GM23338 (cell line): ENCODE measurements at places on chromosomes 1 and 21. TPM values are rescaled to one million over a fixed set of nuclear protein-coding genes. Genes with fewer than 3 reads are reported as not detected.

The MX2 gene
- total RNA-seq = 8.1 and 9.2 TPM in 2 replicates

The RIPPLY3 gene
- 2.5 and 2.6 TPM in 2 replicates for total RNA-seq

The LAX1 gene
- total RNA-seq = not detected in 2 replicates

The HES4 gene
- 2.3 and 4.8 TPM in 2 replicates for total RNA-seq

The AKNAD1 gene
- total RNA-seq = not detected in 2 replicates

The OR2G3 gene
- total RNA-seq = not detected in 2 replicates

The CYP4A11 gene
- not detected in 2 replicates for total RNA-seq

GRCh38 chr1:151293093-151293492, 11.0 kb downstream of the ZNF687 start:
- H3K4me3 ChIP-seq = no peak overlapping the region
- H3K27ac ChIP-seq = no peak overlapping the region
- H3K27me3 ChIP-seq = no peaks in the 10 kb centered on the region
- peaks cover 6% of the 10 kb centered on the region for H3K36me3 ChIP-seq

GRCh38 chr1:230054092-230054749, 12.8 kb upstream of the GALNT2 start:
- DNase-seq = no peak
- H3K4me1 ChIP-seq = no peaks in the 10 kb centered on the region
- no peak overlapping the region for H3K27ac ChIP-seq
- H3K4me3 ChIP-seq = no peak overlapping the region
- no peaks in the 10 kb centered on the region for H3K27me3 ChIP-seq

DNA sequence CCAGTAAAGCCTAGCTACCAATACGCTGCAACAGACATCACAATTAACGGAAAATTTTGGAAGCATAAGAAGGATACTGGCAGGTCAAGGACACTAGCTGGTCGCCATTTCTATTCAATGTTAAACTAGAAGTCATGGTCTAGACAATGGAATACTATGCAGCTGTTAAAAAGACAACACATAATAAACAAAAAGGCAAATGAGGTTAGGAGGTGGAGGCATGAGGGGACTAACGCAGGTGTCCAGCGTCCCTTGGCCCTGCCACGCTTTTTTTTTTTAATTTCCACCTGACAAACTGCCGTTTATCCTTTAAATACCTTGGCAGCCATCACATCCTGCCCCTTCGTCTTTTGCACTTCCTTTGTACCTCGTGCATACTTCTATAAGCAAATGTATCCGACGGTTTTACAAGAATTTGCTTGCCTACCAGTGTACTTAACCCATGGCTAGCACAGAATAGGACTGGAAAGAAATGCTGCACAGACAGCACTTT, 698 bp upstream of the SLC22A15 start:
- H3K27ac ChIP-seq = peak overlapping the region; percentile 56
- no peak for DNase-seq
- H3K4me3 ChIP-seq = peak overlapping the region; percentile 63
- no peaks in the 10 kb centered on the region for H3K36me3 ChIP-seq
- H3K4me1 ChIP-seq = peaks cover 27% of the 10 kb centered on the region

- no peak for DNase-seq
- no peaks in the 10 kb centered on the region for H3K4me1 ChIP-seq
- no peaks in the 10 kb centered on the region for H3K27me3 ChIP-seq
- no peaks in the 10 kb centered on the region for H3K36me3 ChIP-seq
- no peak overlapping the region for H3K4me3 ChIP-seq
These were observed 41.0 kb upstream of the SCAF4 start for GRCh38 chr21:31772674-31773555.

GRCh38 chr1:159068886-159069285, 7.7 kb downstream of the AIM2 start:
- DNase-seq = no peak
- H3K27ac ChIP-seq = no peak overlapping the region
- no peaks in the 10 kb centered on the region for H3K36me3 ChIP-seq

DNA sequence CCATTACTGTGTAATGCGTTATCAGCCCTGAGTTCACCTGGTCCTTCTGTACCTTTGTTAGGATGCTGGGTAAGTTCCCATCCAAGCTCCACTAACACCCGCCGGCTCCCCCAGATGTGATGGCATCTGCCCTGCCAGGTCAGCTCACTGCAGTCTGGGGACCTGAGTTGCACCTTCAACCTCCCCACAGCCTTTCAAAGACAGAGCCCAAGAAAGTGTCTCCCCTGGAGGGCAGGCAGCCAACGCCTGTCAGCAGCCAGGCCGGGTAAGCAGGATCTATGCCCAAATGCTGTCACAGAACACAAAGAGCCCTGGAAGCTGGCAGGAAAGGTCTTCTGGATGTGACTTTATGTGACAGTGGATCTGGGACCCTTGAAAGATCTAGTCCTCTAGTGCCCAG, 13.7 kb downstream of the MRAP start:
- no peak overlapping the region for H3K27ac ChIP-seq
- H3K4me3 ChIP-seq = no peak overlapping the region
- DNase-seq = no peak
- peaks cover 22% of the 10 kb centered on the region for H3K36me3 ChIP-seq
- no peaks in the 10 kb centered on the region for H3K27me3 ChIP-seq

DNA sequence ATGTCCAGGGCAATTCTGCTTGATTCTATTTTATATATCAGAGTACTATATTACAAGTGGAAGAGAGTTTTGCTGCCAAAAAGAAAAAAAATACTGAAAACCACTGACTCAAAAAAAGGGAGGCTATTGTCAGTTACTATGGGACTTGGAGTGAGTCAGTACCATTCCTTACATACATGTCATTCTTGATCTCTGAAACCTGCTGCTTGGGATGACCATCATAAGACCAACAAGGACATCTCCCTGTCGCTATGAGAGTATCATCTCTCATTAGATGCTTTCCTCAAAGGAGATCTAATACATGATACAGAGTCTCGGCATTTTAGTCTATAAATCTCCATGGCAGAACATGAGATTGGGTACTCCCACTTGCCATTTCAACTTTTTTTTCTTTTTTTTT, 11.8 kb upstream of the INPP5B start:
- no peak overlapping the region for H3K27ac ChIP-seq
- DNase-seq = no peak
- no peaks in the 10 kb centered on the region for H3K27me3 ChIP-seq
- no peak overlapping the region for H3K4me3 ChIP-seq
- H3K4me1 ChIP-seq = no peaks in the 10 kb centered on the region

DNA sequence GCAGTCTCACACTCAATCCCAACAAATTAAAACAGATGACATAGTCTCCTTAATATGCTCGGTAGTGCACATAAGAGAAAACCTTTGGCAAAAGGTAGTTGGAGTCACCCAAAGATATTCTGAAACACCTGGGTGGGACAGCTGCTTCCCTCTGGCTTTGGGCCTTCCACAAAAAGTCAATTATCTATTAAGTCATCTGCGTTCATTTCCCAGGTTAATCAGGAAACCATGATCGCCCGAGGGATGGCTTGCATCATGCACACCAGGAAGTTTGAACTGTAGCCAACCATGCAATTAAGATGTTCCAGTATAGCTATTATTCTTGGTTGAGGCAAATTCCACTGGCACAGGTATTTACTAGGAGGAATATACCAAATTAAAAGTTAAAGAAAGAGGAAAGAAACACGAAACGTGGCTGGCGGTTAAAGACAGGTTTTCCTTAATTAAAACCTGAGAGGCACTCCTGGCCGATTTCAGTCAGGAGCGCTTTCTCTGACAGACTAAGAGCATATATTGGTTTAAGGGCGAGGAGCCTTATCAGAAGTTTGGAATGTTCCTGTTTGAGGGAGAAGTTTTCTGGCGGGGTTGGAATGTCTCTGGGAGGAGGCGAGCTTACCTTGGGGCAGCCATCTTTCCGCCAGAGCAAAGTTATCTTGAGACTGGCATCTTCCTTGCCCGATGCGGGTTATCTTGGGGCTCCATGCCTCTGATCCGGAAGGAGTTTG, 19.9 kb downstream of the CLDN17 start:
- no peaks in the 10 kb centered on the region for H3K27me3 ChIP-seq
- no peak for DNase-seq

GRCh38 chr21:45574081-45574501, 31.9 kb upstream of the SLC19A1 start:
- no peaks in the 10 kb centered on the region for H3K4me1 ChIP-seq
- H3K27me3 ChIP-seq = no peaks in the 10 kb centered on the region
- DNase-seq = no peak
- no peaks in the 10 kb centered on the region for H3K36me3 ChIP-seq
- no peak overlapping the region for H3K4me3 ChIP-seq
- no peak overlapping the region for H3K27ac ChIP-seq

DNA sequence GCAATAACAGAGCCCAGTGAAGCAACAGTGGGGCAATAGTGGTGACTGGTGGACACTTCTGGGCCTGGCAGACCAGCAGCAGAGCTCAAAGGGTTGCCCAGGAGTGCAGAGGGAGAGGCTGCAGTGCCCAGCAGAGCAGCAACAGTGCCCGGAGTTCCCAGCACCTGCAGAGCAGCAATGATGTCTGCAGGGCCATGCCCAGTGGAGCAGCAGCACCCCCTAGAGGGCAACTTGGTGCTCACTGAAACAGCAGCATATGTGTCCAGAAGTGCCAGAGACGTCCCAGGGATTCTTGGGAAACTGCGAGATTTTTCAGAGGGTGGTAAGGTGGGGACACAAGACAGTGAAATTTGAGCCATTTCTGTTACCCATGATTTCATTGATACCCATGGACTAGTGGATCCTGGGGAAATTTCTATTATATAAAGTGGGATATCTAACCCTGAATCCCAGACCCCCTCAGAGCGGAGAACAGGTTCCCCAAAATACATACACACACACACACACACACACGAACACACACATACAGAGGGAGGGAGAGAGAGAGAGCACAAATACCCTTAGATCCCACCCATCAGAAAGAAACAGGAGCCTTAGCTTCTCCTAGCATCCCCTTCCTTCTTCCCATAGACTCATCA, 156.9 kb upstream of the GJB5 start:
- no peak overlapping the region for H3K27ac ChIP-seq
- DNase-seq = peak; percentile 90
- H3K27me3 ChIP-seq = no peaks in the 10 kb centered on the region
- no peak overlapping the region for H3K4me3 ChIP-seq

DNA sequence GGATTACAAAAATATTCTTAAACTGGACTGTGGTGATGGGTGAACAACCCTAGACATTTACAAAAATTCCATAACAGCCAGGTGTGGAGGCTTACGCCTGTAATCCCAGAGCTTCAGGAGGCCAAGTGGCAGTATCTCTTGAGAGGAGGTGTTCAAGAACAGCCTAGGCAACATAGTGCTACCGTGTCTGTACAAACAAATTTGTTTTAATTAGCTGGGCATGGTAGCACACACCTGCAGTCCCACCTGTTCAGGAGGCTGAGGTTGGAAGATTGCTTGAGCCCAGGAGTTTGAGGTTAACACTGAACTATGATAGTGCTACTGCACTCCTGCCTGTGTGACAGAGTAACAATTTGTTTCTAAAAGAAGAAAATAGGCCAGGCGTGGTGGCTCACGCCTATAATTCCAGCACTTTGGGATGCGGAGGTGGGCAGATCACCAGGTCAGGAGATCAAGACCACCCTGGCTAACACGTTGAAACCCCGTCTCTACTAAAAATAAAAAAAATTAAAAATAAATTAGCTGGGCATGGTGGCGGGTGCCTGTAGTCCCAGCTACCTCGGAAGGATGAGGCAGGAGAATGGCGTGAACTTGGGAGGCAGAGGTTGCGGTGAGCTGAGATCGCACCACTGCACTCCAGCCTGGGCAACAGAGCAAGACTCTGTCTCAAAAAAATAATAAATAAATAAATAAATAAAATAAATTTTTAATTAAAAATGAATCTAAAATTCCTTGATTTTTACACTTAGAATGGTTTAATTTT, 37.1 kb downstream of the ARID4B start:
- no peaks in the 10 kb centered on the region for H3K36me3 ChIP-seq
- H3K4me3 ChIP-seq = no peak overlapping the region
- H3K4me1 ChIP-seq = peaks cover 32% of the 10 kb centered on the region
- H3K27ac ChIP-seq = no peak overlapping the region
- no peak for DNase-seq
- H3K27me3 ChIP-seq = no peaks in the 10 kb centered on the region

- DNase-seq = peak; percentile 64
- H3K27ac ChIP-seq = no peak overlapping the region
- peaks cover 44% of the 10 kb centered on the region for H3K27me3 ChIP-seq
- H3K4me1 ChIP-seq = peaks cover 9% of the 10 kb centered on the region
- no peaks in the 10 kb centered on the region for H3K36me3 ChIP-seq
These were observed 229.7 kb upstream of the TMEM51 start for GRCh38 chr1:14923727-14924452.

DNA sequence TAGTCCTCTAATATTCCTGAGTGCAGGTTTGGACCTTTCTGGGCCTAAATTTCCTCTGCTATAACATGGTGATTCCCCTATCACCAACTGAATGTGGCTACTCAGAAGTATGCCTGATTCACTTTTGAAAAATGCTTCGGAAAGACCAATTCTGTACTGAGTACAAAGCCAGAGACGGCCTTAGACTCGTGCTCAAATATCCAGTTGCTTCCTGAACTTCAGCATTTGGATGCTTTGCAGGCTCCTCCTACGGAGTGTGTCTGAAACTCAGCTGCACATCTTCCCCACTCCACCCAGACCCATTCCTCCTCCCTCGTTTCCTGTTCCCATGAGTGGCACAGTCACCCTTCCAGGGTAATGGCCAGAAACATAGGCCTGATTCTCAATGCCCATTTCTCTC, 98.4 kb upstream of the GADD45A start:
- DNase-seq = no peak
- H3K4me3 ChIP-seq = no peak overlapping the region
- no peaks in the 10 kb centered on the region for H3K27me3 ChIP-seq
- no peaks in the 10 kb centered on the region for H3K4me1 ChIP-seq

GRCh38 chr21:28561772-28562171, 430.9 kb downstream of the LTN1 start:
- H3K27me3 ChIP-seq = no peaks in the 10 kb centered on the region
- H3K4me1 ChIP-seq = no peaks in the 10 kb centered on the region
- no peak for DNase-seq
- no peaks in the 10 kb centered on the region for H3K36me3 ChIP-seq

GRCh38 chr1:243924188-243924587, 74.1 kb upstream of the AKT3 start:
- H3K27ac ChIP-seq = no peak overlapping the region
- no peak for DNase-seq
- no peak overlapping the region for H3K4me3 ChIP-seq
- peaks cover 18% of the 10 kb centered on the region for H3K4me1 ChIP-seq
- peaks cover 5% of the 10 kb centered on the region; the same call in 1 of the 2 replicates for H3K27me3 ChIP-seq
- no peaks in the 10 kb centered on the region for H3K36me3 ChIP-seq

DNA sequence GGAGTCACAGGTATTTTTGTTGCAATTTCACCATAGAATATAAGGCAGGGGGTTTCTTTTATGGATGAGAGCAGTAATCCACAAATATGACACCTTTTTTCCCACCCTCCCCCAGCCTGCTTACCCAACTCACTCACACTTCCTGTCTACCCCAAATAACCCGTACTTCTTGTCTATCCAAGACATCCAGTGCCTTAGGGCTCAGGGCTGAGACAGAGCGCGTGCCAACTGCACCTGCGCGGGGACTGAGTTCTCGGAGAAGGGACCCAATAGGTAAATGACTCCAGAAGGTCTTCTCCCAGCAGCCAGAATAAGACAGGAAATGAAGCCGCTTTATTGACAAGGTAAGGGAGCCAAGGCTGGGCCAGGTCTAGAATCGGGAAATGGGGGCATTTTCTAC, 369.1 kb downstream of the SIPA1L2 start:
- no peak overlapping the region for H3K27ac ChIP-seq
- H3K4me1 ChIP-seq = peaks cover 20% of the 10 kb centered on the region
- H3K36me3 ChIP-seq = no peaks in the 10 kb centered on the region
- peaks cover 4% of the 10 kb centered on the region; the same call in 1 of the 2 replicates for H3K27me3 ChIP-seq

GRCh38 chr1:185654199-185654951, 79.8 kb upstream of the HMCN1 start:
- no peak for DNase-seq
- H3K4me1 ChIP-seq = no peaks in the 10 kb centered on the region
- H3K27ac ChIP-seq = no peak overlapping the region
- no peaks in the 10 kb centered on the region for H3K27me3 ChIP-seq

GRCh38 chr1:155466617-155466972, 96.0 kb downstream of the ASH1L start:
- peaks cover 6% of the 10 kb centered on the region; the same call in 1 of the 2 replicates for H3K36me3 ChIP-seq
- no peak overlapping the region for H3K4me3 ChIP-seq
- no peaks in the 10 kb centered on the region for H3K4me1 ChIP-seq
